ENCODE measurements at places on chromosomes 7 and 10. TPM values are rescaled to one million over a fixed set of nuclear protein-coding genes. Genes with fewer than 3 reads are reported as not detected.

Gene OR2A1
- polyA plus RNA-seq, result not detected

Gene UCMA
- polyA plus RNA-seq, result not detected

Gene DKK1
- not detected for polyA plus RNA-seq

Gene NSUN6
- polyA plus RNA-seq, result 4.1 TPM

Gene KCP
- not detected for polyA plus RNA-seq

Gene MINDY4
- not detected for polyA plus RNA-seq

Gene TFEC
- not detected for polyA plus RNA-seq

Gene ZNF736
- 6.9 TPM for polyA plus RNA-seq
